ENCODE measurements at places on chromosomes 2 and 18.

- DNase-seq: no peak
Measured at GRCh38 chr2:213806125-213806726, 522.0 kb downstream of the SPAG16 start.

DNA sequence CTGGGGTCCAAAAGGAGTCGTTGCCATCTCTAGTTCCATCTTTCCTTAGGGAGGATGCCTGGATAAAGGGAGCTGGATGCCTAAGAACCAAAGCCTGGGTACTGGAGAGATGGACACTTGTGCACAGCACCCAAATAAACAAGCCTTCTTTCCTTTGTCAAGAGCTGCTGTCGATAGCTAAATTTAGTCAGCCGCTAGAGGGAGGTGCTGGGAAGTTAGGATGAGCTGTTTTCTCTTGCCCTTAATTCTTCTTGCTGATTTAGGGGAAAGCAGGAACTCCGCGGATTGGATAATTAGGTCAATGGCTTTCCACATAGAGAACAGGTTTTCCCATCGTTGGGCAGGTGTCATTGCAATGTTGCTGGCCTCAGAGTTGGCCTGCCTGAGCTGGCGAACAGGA, 30.9 kb upstream of the SERPINB12 start:
- DNase-seq: no peak

GRCh38 chr2:170144761-170145160, 33.2 kb upstream of the MYO3B start:
- DNase-seq: no peak

- DNase-seq: no peak
Measured at GRCh38 chr18:6921571-6921970, 192.1 kb downstream of the ARHGAP28 start.

- no peak for DNase-seq
Measured at GRCh38 chr2:3617198-3617890, 22.4 kb downstream of the COLEC11 start.

- no peak for DNase-seq
Measured at GRCh38 chr2:213122725-213123124, 28.7 kb downstream of the IKZF2 start.

- DNase-seq: no peak
Measured at GRCh38 chr2:151381266-151381665, 23.9 kb downstream of the TNFAIP6 start.

- DNase-seq: no peak
Measured at GRCh38 chr2:105691947-105692390, 52.7 kb upstream of the NCK2 start.

DNA sequence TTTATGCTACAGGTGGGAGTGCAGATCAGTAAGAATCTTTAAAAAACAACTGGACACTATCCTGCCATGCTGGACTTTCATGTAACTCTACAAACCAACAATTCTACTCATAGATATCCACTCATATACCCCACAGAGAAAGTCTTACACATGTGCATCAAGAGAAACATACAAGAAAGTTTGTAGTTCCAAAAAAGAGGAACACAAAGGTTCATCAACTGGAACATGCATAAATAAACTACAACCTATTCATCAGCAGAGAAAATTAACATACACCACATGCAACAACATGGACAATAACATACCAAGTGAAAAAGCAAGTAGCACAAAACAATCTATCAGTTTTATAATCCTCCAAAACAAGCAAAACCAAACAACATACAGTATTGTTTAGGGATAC, 17.0 kb downstream of the TCF4 start:
- no peak for DNase-seq

GRCh38 chr2:97712693-97713295, 582 bp upstream of the ZAP70 start:
- no peak for DNase-seq

DNA sequence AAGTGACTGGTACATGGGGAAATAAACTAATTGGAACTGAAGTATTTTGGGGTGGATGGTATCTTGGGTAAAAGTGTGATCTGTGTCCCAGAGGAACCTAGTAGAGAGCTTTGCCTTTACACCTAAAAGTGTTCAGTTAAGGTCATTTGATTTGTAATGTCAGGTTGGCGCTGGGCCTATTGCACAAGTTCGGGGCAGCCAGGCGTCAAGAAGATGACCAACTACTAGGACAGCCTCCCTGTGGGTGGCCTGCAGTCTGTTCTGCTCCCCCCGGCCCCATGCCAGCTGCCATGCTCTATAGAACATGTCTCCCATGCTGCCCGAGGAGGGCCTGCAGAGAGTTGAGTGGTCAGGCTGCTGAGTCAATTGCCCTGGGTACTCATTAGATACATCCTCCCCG, 10.1 kb downstream of the RRM2 start:
- no peak for DNase-seq

- DNase-seq: no peak
Measured at GRCh38 chr2:212237350-212238095, 301.1 kb downstream of the ERBB4 start.

- DNase-seq: no peak
Measured at GRCh38 chr2:211203986-211204385, 647.6 kb downstream of the CPS1 start.

- DNase-seq: no peak
Measured at GRCh38 chr2:205883965-205884364, 201.7 kb downstream of the NRP2 start.

DNA sequence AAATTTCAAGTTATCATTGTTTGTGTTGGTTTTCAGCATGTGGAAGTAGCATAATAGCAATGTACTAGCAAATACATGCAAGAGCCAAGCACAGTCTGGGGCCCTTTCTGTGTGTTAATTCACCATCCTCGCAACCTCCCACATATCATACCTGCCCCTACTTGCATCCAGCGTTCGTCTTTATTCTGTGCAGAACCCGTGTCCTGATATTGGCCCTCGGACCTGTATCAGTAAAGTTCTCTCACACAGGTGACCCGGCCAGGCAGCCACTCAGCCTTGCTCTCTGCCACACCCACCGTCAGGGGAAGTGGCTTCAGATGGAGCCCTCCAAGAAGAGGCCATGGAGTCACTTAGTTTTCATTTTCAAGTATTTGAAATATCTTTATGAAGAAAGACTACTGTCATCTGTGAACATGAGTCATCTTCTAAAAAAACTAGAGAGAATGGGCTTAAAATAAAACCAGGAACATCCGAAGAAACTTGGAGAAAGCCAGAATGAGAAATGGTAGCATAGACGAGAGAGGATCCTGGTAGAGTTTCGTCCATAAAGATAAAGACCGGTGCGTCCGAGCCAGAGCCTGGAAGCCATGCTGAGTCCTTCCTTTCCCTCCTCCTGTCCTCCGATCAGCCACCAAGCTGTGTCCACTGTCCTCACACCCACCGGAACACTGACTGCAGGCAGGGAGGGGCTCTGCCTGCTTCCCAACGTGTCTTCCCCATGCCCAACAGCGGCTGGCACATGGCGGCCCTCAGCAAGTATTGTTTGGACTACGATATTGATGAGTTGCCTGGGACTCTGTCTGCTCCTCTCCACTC, 57.3 kb upstream of the RPL31 start:
- DNase-seq: no peak

DNA sequence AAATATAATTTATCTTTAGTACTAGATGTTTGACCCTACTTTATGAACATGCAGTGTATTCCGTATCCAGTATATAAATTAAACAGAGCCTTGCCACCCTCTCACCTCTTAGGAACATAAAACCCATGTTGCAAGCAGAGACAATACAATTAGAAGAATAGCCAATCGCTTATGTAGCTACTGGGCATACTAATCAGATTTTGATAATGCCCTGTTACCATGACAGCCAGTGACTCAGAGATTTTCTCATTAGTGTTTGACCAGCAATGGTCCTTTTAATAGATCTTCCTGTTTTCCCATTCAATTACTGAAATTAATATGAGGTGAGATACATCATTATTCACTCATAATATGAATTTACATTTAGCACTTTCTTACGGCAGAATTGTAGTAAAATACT, 547.3 kb upstream of the VWC2L start:
- DNase-seq: no peak

DNA sequence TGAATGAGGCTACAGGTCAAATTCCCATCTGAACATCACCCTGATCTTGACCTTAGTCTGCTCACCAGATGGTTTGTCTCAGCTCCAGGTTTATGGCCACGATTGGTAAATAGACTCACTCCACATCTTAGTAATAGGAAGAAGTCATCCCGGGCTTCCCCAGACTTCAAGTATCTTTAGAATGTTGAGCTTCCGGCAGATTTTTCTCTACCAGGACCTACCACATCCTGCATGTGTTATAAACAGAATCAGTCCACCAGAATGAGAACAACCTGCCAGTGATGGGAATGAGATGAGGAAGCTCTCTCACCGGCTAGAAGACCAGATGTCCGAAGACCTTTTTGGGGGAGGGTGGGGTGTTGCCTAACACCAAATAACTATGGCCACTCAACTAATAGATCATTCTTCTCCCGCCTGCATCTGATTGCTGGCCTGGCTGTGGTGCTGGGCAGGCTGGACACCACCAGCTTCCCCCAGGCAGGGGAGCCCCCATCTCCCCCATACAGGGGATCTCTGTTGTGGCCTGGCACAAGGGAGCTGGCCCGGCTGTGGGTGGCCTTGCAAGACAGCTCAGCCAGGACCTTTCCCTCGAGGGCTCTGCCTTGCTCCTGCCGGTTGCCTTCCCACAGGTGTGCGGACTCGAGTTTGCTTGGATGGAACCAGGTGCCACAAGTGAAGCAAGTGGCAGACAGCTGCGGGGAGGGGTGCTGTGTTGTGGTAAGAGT, 88.5 kb downstream of the SH3RF3 start:
- DNase-seq: no peak

- no peak for DNase-seq
Measured at GRCh38 chr2:134351016-134351415, 97.1 kb downstream of the MGAT5 start.

DNA sequence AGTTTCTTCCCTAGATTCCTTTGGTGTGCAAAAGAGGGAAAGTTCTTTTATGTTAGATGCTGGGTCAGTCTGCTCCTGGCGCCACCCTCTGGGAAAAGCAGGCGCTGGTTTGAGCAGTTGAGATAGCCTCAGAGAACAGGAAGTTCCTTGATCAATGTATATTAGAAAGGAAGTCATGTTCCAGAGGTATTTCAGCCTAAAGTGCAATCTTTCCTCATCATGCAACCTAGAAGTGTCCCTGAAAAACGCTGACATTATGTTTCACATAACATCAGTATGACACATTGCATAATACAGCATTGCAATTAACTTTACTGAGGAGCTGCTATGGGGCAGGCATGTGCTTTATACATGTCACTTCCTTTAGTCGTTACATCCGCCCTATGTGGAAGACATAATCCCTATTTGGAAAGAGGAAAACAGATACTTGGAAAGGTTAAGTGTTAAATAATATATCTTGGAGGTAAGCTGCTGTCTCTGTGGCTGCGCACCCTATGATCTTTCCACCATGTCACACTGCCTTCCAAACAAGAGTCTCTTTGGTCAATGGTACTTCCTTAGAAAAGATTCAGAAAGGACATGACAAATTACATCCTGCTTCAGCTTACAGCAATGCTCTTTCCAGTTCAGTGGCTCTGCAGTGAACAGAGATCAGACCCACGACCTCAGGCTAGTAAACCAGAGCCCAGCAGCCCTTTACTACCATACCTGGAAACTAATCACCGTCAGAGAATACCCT, 369.7 kb downstream of the RAD51AP2 start:
- no peak for DNase-seq

- no peak for DNase-seq
Measured at GRCh38 chr18:37452682-37453385, 112.8 kb downstream of the CELF4 start.

GRCh38 chr2:224195925-224196571, 157.0 kb upstream of the SERPINE2 start:
- DNase-seq: no peak

- no peak for DNase-seq
Measured at GRCh38 chr2:133322909-133323308, 245.4 kb downstream of the NCKAP5 start.

DNA sequence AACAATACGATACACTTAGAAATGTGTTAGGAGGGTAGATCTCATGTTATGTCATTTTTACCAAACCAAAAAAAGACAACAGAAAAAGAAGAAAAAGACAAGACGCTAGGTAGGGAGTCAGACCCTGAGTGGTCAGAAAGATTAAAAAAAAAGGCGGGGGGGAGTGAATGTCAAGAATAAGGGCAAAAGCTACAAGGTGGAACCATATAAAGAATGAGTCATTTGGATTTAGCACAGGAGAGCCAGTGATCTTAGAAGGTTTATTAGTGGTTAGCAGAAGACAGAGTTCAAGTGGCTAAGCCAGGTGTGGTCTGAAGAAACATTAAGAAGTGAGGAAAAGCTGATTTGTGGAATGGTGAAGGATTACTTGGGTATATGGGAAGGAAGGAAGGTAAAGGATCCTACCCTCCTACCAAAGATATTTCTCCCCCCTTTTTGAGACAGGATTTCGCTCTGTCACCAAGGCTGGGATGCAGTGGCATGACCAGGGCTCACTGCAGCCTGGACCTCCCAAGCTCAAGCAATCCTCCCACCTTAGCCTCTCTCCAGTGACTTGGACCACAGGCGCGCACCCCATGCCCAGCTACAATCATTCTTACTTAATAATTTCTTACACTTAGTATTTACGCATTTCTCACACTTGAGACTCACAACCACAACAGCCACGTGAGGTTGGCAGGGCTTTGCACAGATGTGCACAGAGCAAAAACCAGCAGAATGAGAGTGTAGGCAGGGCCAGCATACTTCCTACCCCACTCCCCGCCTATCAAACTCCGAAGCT, 2.6 kb downstream of the DSC2 start:
- no peak for DNase-seq

DNA sequence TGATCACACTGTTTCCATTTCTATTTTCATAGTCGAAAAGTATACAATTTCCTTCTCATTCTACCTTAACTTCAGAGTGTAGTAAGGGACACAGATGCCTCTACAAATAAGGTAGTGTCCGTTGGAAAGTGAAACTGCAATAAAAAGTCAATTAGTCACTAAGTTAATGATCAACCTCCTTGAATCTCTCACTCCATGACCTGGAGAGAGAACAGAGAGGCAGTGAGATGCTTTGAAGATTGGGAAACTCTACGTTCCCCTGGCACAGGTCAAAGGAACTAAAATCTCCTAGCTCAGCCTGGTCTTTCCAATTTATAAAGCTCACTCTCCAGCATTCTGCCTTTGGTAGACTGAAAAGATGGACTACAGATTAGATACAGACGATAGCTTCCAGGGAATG, 153.8 kb upstream of the ACAA2 start:
- DNase-seq: no peak

- DNase-seq: no peak
Measured at GRCh38 chr2:80293039-80293438, 11.5 kb downstream of the LRRTM1 start.

- DNase-seq: no peak
Measured at GRCh38 chr2:47004905-47005495, 89.4 kb upstream of the MCFD2 start.

GRCh38 chr2:184727813-184728212, 129.5 kb downstream of the ZNF804A start:
- no peak for DNase-seq
